ENCODE measurements at places on chromosomes 7 and 10. TPM values are rescaled to one million over a fixed set of nuclear protein-coding genes. Genes with fewer than 3 reads are reported as not detected.

Gene MACC1
- 26.6 TPM for total RNA-seq

Gene CACNA2D1
- total RNA-seq, result 1.5 TPM

Gene CPN1
- 0.10 TPM for total RNA-seq

Gene SYT15
- 0.51 TPM for total RNA-seq

DNA sequence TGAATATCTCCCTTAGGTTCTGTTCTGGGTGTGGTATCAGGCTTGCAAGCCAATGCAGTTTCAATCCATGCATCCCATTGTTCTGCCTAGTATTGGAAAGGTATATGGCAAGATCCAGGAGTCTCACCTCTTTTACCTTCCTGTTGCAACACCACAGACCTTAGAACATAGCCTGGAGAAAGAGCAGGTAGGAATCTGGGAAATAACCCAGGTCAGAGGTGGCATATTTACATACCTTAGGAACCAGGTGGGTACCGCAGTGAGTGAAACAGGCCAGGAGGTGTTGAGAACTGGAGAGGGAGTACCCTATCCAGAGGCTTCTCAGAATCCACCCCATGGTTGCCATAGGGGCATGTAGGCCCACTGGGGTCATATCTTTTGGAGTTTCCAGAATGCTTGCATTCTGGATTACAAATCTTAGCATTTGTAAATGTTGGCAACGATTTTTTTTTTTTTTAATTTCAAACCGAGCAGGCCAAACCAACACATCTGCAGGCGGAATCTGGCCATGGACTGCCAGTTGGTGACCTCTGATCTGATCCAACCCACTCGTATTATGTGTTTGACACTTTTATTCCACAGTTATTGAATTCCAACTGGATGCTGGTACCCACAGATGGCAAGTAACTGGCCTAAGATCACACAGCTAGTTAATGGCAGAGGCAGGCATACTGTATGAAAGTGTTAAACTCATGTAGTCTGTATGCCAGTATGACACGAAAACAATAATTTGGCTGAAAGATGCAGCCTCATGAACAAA, 180.3 kb upstream of the TCF7L2 start:
- no peak overlapping the region for H3K27ac ChIP-seq
- no peaks in the 10 kb centered on the region for H3K27me3 ChIP-seq
- H3K4me3 ChIP-seq, result no peak overlapping the region
- no peaks in the 10 kb centered on the region for H3K4me1 ChIP-seq

- DNase-seq, result no peak
- H3K27me3 ChIP-seq, result no peaks in the 10 kb centered on the region
- peaks cover 40% of the 10 kb centered on the region for H3K36me3 ChIP-seq
- no peak overlapping the region for H3K27ac ChIP-seq
- no peak overlapping the region for H3K4me3 ChIP-seq
Measured at GRCh38 chr7:6023974-6024435, 7.2 kb upstream of the ANKRD61 start.

- no peaks in the 10 kb centered on the region for H3K4me1 ChIP-seq
- no peak for DNase-seq
- no peak overlapping the region for H3K4me3 ChIP-seq
- H3K27me3 ChIP-seq, result no peaks in the 10 kb centered on the region
- no peak overlapping the region for H3K27ac ChIP-seq
Measured at GRCh38 chr10:51224671-51225161, 150.4 kb downstream of the PRKG1 start.

DNA sequence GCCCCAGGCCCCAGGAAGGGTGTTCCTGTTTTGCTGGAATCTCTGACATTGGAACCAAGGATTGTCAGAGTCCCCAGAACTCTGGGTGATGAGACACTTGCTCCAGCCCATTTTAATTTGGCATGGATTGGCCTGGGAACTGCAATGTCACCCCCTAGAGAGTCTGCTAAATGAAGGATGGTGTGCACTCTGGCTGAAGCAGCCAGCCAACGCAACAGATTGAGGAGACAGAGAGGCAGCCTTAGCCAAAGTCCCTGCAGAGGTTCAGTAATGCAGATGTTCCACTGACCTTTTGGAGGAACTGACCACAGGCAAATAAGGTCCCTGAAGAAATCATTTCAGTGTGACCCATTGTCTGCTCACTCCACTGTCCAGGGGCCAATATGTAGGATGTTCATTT, 13.4 kb downstream of the LRRC18 start:
- no peaks in the 10 kb centered on the region for H3K4me1 ChIP-seq
- no peak for DNase-seq
- H3K4me3 ChIP-seq, result no peak overlapping the region
- H3K36me3 ChIP-seq, result peaks cover 11% of the 10 kb centered on the region
- H3K27ac ChIP-seq, result no peak overlapping the region

Gene POU6F2
- total RNA-seq, result not detected

- no peaks in the 10 kb centered on the region for H3K36me3 ChIP-seq
- peaks cover 4% of the 10 kb centered on the region for H3K27me3 ChIP-seq
- DNase-seq, result no peak
- no peaks in the 10 kb centered on the region for H3K4me1 ChIP-seq
- H3K4me3 ChIP-seq, result no peak overlapping the region
Measured at GRCh38 chr7:31054608-31055278, 2.6 kb downstream of the ADCYAP1R1 start.

DNA sequence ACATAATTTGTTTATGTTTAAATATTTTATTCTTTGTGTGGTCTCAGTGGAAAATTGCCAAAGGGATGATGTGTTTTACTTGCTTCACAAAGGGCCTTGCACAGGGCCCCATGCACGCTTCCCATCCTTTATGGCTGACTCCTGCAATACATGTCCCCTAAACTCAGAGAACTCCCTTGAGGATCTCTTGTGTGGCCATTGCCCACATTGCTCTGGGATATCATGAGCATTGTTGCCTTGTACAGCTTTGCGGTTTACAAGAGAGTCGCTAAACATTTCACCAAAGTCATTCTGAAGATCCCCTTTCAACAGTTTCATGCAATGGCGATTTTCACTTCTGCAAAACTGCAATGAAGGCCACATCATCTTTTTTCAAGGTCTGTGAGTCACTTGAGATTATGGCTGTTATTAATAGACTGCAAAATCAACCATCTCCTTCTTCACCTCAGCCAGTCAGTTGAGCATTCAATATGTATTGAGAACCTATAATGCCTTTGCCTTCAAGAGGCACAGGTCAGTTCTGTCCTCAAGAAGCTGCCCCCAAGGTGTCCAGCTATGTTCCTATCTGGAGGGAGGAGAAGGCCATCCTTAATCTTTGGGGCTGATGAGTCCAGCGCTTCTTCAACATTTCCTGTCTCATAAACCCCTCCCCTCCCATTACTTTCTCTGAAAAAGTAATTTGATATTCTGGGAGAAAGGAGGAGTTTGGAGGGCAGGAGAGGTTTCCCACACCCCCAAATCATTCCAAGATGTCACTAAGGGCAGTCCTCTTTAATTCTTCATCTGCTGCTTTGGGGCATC, 108.1 kb downstream of the CCDC71L start:
- peak; percentile 97 for DNase-seq
- H3K36me3 ChIP-seq, result no peaks in the 10 kb centered on the region
- H3K4me3 ChIP-seq, result no peak overlapping the region
- H3K27ac ChIP-seq, result peak overlapping the region; percentile 79
- H3K27me3 ChIP-seq, result no peaks in the 10 kb centered on the region
- H3K4me1 ChIP-seq, result peaks cover 19% of the 10 kb centered on the region

GRCh38 chr7:31778296-31778695, 91.3 kb downstream of the PPP1R17 start:
- H3K27me3 ChIP-seq, result no peaks in the 10 kb centered on the region
- no peak for DNase-seq
- H3K36me3 ChIP-seq, result no peaks in the 10 kb centered on the region

Gene VOPP1
- 205 TPM for total RNA-seq

GRCh38 chr7:96090756-96091155, 231.1 kb downstream of the SLC25A13 start:
- no peak overlapping the region for H3K27ac ChIP-seq

Gene EPHA1
- 0.21 TPM for total RNA-seq

- no peak overlapping the region for H3K4me3 ChIP-seq
- no peak overlapping the region for H3K27ac ChIP-seq
- no peaks in the 10 kb centered on the region for H3K4me1 ChIP-seq
- DNase-seq, result no peak
- H3K27me3 ChIP-seq, result no peaks in the 10 kb centered on the region
- no peaks in the 10 kb centered on the region for H3K36me3 ChIP-seq
Measured at GRCh38 chr10:64196638-64197315, 675.6 kb downstream of the REEP3 start.

Gene CHRM2
- total RNA-seq, result not detected

Gene IDI1
- 85.5 TPM for total RNA-seq

DNA sequence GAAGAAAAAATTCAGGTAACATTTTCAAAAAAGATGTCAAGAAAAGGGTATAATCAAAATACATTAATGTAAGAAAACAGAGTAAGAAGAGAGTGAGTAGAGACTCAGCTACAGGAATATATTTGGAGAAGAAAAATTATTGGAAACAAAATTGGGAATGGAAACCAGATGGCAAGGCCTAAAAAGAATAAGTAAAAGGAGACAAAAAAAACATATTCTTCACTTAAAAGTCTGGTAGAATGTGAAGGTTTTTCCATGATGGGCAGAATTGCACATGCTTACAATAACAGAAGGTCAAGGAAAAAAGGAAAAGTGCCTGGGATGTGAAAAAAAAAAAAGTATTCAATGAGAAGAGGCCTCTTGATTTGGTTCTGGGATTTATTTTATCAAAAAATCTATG, 1061.8 kb upstream of the LRRTM3 start:
- no peak overlapping the region for H3K4me3 ChIP-seq
- DNase-seq, result no peak
- H3K27ac ChIP-seq, result no peak overlapping the region

DNA sequence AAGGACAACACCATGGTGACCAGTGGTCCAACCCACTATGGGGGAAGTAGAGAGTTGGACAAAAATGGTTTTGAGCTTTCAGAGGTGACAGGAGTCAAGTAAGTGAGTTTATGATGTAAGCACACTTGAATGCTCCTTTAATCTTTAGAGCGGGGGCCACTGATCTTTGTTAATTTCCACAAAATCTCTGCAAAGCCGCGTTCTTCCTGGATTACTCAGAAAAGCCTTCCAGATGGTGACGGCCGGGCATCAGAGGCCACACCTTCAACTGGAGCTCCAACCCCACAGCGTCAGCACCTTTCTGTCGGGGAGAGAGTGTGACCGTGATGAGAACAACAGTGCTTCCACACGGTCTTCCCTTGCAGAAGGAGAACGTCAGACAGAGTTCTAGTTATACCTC, 35.2 kb upstream of the KLF6 start:
- no peak for DNase-seq
- no peaks in the 10 kb centered on the region for H3K36me3 ChIP-seq
- no peak overlapping the region for H3K4me3 ChIP-seq
- no peaks in the 10 kb centered on the region for H3K4me1 ChIP-seq

DNA sequence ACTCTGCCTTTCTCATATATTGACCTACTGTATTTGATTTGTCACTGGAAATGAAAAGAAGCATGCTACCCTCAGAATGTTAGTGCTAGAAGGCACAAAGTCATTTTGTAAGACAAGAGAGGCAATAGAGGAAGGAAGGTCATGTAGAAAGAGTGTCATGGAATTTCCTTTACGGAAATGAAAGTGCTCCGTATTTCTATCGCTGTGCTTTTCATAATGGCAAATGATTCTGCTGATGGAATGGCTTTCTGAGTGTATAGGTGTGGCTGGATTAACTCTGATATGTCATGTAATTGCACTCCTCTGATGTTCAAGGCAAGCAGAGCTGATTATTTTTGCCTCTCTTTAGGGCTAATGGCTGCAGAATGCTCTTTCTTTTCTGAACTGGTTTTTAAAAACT, 15.5 kb upstream of the STEAP4 start:
- no peaks in the 10 kb centered on the region for H3K27me3 ChIP-seq
- H3K4me1 ChIP-seq, result no peaks in the 10 kb centered on the region
- H3K36me3 ChIP-seq, result no peaks in the 10 kb centered on the region
- no peak overlapping the region for H3K4me3 ChIP-seq

Gene CYP17A1
- 2.1 TPM for total RNA-seq

DNA sequence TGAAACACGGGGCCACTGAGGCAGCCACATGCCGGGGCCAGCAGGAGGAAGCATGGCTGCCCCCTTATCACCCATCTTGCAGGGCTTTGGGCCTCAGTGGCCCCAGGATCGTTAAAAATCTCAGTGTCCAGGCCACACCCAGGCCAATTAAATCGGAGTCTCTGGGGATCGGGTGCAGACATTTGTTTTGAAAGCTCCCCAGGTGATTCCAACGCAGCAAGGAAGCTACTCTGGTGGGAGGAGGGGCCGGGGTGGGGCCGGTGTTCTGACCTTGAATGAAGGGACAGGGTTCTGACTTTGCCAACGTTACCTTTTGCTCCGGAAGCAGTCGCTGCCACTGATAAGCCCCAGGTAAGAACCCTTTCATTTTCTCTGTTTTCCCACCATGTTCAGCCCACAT, 412.3 kb upstream of the FOXK1 start:
- H3K27ac ChIP-seq, result no peak overlapping the region
- no peak for DNase-seq
- no peak overlapping the region for H3K4me3 ChIP-seq
- no peaks in the 10 kb centered on the region for H3K36me3 ChIP-seq
- no peaks in the 10 kb centered on the region for H3K4me1 ChIP-seq
- H3K27me3 ChIP-seq, result no peaks in the 10 kb centered on the region

GRCh38 chr7:110704225-110704624, 386.7 kb upstream of the LRRN3 start:
- no peak overlapping the region for H3K4me3 ChIP-seq
- H3K27ac ChIP-seq, result no peak overlapping the region

GRCh38 chr7:77995717-77996116, 197.1 kb downstream of the PHTF2 start:
- no peaks in the 10 kb centered on the region for H3K4me1 ChIP-seq
- no peaks in the 10 kb centered on the region for H3K36me3 ChIP-seq
- H3K27ac ChIP-seq, result no peak overlapping the region
- DNase-seq, result no peak
- no peaks in the 10 kb centered on the region for H3K27me3 ChIP-seq

Gene NPY4R2
- total RNA-seq, result not detected

- no peak overlapping the region for H3K4me3 ChIP-seq
- no peak for DNase-seq
- no peak overlapping the region for H3K27ac ChIP-seq
- no peaks in the 10 kb centered on the region for H3K4me1 ChIP-seq
- H3K27me3 ChIP-seq, result no peaks in the 10 kb centered on the region
Measured at GRCh38 chr10:110629680-110630191, 14.4 kb upstream of the RBM20 start.

Gene ABCB1
- total RNA-seq, result 2.5 TPM

DNA sequence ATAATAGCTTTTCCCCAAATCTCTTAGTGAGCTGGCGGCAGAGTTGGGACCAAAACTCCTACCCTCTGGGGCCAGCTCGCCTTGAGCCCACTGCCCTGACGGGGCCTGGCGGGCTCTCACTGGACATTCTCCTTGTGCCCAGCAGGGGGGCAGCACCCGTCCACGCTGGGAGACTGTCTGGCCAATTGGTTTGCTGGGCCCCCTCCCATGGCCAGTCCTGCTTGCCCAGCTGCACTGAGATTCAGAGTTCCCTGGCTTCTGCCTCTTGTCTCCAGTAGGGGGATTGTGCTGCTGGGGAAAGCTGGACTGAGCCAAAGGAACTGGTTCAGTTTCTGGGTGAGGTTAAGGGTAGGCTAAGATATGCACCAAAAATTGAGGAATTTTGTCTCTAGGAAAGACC, 59.8 kb downstream of the RAMP3 start:
- no peaks in the 10 kb centered on the region for H3K36me3 ChIP-seq
- no peak overlapping the region for H3K4me3 ChIP-seq
- no peaks in the 10 kb centered on the region for H3K27me3 ChIP-seq
- H3K4me1 ChIP-seq, result no peaks in the 10 kb centered on the region
- no peak for DNase-seq
- no peak overlapping the region for H3K27ac ChIP-seq
